HFF-Myc (cell line): ENCODE measurements at places on chromosomes 7 and 10.

- no peak for DNase-seq
Observed at GRCh38 chr10:47073967-47074366, 162.7 kb downstream of the PTPN20 start.

- no peak for DNase-seq
Observed at GRCh38 chr7:70426249-70426880, 705.6 kb upstream of the GALNT17 start.

- no peak for DNase-seq
Observed at GRCh38 chr7:100109521-100110163, 8.2 kb downstream of the AP4M1 start.

DNA sequence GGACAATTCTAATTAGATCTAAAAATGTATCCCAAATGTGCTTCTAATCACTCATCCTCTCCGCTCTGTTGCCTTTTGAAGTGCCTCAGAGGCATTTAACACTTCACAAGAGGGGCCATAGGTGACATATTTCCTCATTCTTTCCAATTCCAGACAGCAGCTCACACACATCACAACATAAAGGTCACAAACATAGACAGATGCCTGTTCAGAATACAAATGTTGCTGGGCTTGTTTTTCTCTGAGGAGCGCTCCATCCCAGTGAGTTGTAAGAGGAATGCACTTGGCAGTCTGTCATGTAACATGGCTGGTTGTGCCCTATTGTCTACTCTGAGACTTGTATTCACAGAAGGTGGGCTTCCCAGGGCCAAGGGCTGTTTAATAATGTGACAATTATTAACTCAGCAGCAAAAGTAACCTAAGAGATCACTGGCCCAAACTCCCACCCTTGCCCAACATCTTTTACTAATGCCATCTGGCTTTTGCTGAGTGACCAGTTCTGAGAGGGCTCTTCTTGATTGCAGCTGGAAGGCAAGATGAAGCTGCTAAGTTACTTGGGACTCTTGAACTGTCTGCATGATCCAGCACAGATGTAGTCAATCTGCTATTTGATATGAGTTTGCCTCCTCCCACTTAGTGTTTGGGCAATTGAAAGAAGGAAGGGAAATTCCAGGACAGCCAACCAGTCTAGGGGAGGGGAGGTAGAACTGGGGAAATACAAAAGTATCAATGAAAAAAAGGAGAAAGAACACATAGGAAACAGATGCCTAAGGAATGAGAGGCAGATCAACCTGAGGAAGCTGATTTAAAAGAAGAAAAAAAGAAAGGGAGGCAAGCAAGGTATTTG, 13.6 kb downstream of the PON2 start:
- peak; percentile 27 for DNase-seq

GRCh38 chr10:60320666-60321065, 69.0 kb downstream of the ANK3 start:
- DNase-seq, result no peak

GRCh38 chr7:35037526-35038341, 449 bp upstream of the DPY19L1 start:
- peak; percentile 45 for DNase-seq

DNA sequence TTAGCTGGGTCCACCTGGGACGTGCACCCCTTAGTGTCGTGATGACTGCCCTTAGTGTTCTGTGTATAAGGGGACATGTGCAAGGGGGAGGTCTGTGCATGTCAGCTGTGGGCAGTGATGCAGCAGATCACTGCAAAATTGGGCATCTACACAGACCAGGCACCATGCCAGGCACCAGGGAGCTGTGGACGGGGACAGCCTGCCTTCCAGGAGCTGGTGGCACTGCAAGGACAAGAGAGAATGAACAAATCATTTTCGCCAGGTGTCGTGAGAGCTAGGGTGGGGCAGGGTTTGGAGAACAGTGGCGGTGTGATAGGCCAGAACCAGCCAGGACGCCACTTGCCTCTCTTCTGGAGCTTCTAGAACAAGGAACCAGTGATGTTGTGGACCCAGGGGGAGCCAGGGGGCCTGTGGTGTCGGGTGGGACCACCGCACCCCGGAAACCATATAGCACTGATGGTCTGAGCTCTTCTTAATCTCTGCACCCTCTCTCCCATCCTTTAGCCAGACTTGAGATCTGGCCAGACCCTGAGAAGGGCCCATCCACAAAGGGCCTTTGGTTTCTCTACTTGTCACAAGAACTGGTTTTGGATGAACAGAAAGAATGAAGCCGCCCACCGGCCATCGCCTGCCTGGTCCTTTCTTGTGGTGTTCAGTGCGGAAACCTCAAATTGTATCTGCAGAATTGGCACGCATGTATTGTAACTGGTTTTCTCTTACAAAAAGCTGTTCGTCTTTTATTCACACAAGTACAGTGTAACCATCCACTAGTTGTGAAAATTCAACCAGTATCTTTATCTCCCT, 30.7 kb downstream of the PRF1 start:
- no peak for DNase-seq

DNA sequence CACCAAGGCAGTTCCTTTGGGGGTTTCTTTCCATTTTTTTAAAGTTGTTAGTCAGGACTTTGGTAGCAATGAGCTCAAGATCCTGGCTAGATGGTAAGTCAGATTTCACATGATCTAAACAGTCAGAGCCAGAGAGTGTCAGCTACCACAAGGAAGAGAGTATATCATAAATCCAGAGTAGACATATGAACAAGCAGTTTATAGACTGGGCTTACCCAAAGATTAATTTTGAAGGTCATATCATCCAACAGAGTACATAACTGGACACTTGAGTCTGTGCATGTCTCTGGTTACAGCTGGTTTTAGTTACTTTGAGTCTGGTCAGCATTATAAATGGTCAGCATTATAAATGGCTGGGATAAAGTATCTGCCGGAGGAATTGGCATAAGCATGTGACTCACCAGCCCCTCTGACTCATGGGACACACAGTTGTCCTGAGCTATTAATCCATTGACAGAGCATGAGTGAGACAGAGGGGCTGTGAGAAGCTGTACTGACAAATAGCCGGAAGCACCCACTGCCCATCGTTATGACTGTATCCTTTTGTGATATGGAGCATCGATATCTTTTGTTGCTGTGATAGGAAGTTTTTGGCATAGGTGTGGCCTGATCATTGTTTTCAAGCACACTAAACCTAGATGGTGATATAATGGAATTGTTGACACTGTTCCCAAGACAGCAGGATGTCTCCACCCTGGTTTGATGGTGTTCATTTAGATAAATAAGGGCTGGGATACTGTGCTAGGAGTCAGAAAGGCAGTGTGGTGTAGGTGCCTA, 19.3 kb downstream of the PPP1R3C start:
- peak; percentile 98 for DNase-seq

DNA sequence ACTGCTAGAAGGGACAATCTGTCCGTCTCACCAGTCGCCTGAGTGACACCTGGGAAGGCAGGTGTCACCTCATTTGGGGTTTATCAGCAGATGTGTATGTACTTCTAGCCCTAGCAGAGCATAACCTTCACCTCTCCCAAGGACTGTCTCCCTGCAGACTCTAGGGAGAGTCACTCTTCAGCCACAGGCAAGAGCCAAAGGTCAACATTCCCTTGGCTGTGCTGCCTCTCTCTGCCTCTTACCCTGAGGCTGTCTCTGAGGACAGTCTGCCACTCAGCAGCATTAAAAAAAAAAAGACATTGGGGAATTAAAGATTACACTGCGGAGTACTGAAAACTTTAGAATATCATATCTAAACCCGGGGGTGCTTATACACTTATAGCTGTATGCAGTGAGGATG, 377.7 kb upstream of the FZD8 start:
- DNase-seq, result no peak

GRCh38 chr10:13984647-13985155, 346.0 kb downstream of the FRMD4A start:
- peak; percentile 65 for DNase-seq

- DNase-seq, result peak; percentile 1
Observed at GRCh38 chr7:156604311-156604710, 36.3 kb upstream of the RNF32 start.

- no peak for DNase-seq
Observed at GRCh38 chr10:96092999-96093767, 36.9 kb upstream of the ZNF518A start.

- no peak for DNase-seq
Observed at GRCh38 chr7:28360739-28361138, 51.6 kb upstream of the CREB5 start.

- DNase-seq, result no peak
Observed at GRCh38 chr10:92799568-92799967, 48.8 kb upstream of the EXOC6 start.

DNA sequence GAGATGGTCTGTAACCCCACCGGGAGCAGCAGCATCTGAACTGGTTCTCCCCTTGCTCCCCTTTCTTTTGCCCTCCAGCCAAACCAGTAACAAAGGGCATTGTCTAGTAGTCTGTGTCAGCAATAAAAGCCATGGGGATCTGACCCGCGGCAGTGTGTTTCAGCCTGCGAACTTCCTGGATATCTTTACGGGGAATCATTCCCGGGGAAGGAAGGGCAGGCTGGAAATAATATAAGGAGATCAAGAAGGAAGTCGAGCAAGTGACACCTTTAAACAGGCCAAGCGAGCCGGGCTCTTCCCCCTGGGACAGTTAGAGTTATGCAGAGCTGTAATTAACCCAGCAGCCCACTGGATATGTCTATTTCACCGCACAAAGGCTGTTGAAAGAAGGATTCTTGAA, 661.2 kb upstream of the GALNT17 start:
- DNase-seq, result no peak

DNA sequence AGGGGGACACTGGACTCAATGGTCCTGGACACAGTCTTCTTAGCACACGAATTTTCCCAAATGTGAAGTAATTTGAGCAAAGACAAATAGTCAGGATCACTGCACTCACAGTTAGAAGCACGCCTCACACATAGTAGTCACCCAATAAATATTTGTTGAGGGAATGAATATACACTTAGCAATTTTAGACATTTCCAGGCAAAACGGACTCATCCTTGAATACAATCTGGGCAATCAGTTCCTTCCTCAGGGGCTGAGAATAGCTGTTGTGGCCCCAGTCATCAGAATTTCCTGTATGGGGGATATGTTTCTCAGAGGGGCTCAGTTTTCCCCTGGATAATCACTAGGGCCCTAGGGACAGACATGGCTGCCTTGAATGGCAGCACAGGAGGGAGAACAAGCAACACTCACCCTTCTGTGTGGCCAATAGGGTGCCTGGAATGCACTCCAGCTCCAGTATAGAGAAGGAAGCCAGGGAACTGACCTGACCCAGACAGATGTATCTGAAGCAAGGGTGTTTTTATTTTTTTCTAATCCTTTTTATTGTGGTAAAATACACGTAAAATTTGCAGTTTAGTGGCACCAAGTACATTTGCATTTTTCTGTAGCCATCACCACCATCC, 282.7 kb upstream of the ZNF32 start:
- no peak for DNase-seq

DNA sequence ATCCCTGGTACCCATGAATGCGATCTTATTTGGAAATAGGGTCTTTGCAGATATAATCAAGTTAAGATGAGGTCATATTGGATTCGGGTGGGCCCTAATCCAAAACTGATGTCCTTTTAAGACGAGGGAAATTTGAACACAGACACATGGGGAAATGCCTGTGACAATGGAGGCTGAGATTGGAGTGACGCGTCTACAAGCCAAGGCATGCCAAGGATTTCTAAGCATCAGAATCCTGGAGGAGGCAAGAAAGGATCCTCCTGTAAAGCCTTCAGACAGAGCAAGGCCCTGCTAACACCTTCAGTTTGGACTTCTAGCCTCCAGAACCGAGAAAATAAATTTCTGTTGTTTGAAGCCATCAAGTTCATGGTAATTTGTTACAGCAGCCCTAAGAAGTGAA, 18.5 kb downstream of the PARP12 start:
- no peak for DNase-seq

DNA sequence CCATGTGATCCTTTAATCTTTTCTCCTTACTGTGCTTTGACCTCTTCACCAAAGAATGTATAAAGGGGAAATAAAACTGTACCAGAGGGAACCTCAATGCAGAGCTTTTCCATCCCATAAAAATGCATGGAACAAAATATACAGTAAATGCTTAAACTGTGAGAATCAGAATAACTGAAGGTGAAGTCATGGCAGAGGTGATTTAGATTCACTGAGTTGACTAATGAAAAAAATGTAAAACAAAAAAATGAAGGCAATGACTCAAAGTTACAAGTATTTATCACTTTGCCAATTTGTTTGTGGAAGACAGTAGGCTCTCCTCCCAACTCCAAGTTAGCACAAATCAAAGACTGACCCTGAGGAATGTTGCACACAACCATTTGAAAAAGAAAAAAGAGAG, 1331.6 kb upstream of the SORCS1 start:
- no peak for DNase-seq

GRCh38 chr7:107811934-107812333, 8.9 kb upstream of the SLC26A3 start:
- no peak for DNase-seq

GRCh38 chr7:155210356-155210755, 87.3 kb upstream of the INSIG1 start:
- DNase-seq, result no peak

- DNase-seq, result no peak
Observed at GRCh38 chr7:96962221-96962885, 43.0 kb upstream of the DLX6 start.

DNA sequence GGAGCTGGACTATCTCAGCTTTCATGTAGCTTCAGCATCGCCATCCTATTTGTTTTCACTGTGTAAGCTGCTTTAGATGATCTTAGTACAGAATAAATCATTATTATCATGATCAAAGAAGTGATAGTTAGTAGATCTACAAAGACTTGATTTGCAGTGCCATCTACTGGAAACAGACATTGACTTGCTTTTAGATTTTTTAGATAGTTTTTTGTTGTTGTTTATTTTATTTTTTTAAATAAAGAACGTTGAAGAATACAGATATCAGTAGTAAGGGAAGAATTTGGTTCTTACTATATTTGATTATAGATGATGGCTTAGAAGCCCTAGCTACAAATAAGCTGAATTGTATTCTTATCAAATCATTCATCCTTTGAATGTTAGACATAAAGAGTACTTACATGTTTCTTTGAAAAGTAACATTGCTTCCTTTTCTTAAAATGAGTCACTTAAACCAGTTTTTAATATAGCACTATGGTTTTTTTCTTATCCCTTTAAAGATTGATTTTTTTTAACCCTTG, 6.3 kb upstream of the SFMBT2 start:
- no peak for DNase-seq

- DNase-seq, result no peak
Observed at GRCh38 chr7:14622559-14622958, 280.0 kb downstream of the DGKB start.

DNA sequence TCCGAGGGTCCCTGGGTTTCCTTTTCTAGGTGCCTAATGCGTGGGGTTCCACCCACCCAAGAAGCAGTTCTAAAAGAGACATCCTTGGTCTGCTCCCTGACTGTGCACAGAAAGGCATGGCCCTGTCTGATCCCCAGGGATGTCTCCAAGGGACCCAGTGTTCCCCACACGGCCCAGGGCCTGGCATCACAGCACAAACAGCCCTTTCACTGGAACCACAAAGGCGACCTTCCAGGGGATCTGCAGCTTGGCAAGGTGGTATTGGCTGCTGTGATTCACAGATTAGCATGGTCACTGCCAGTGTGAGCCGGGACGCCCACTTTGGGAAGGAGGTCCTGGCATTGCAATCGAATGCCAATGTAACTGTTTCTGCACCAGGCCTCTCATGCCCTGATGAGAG, 6.4 kb downstream of the KCNMA1 start:
- no peak for DNase-seq
